Sigmoid colon (tissue), 7 donors: ENCODE measurements at places on chromosomes 12 and 14. TPM values are rescaled to one million over a fixed set of nuclear protein-coding genes. Genes with fewer than 3 reads are reported as not detected.

NOVA1 gene
- 23.2 TPM for total RNA-seq

P2RX7 gene
- 3.9 TPM for total RNA-seq

AP1G2 gene
- total RNA-seq, result 29.6 TPM

PLEKHA5 gene
- total RNA-seq, result 32.6 TPM

A2ML1 gene
- total RNA-seq, result not detected

OR6C2 gene
- not detected for total RNA-seq

NPAS3 gene
- 6.4 TPM for total RNA-seq

B4GALNT3 gene
- 0.36 TPM for total RNA-seq

TPH2 gene
- total RNA-seq, result not detected

MGAT4C gene
- 1.1 TPM for total RNA-seq
